Cardiac fibroblast (primary cell): ENCODE measurements at places on chromosomes 7 and 10.

- no peak for DNase-seq
Observed at GRCh38 chr7:70416986-70417655, 714.8 kb upstream of the GALNT17 start.

DNA sequence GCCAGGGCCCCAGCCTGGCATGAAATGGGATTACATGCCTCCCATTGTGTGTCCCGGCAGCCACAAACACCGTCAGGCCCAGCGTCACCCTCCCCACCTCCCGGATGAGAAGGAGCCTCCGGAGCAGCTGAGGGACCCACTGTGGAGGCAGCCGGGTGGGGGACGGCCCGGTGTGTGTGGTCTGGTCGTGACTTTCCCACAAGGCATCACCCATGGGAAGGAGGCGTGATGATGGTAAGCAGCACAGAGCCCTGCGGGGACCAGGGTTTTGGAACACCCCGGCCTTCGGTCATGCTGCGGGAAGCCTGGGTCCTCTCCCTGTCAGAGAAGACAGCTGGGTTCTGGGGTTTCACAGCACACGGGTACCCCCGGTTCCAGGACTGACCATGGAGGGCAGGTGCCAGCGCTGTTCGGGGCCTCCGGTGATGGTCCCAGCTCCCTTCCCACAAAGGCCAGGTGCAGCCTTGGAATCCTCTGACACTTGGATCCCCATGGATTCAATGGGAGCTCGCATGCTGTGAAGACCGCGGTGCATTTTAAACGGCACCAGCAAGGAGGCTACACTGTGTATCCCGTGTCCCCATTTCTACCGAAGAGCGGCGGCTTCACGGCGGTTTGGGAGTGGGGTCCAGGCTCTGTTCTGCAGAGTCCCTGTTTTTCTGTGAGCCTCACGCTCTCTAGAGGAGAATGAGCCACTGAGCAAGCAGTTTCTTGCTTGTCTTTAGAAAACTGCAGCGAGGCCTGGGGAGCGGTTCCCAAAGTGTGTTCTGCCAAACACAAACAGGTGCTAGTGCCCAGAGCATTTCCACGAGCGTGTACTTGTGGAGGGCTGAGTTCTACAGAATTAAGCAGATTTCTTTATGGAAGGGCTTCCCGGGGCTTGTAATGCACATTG, 336.0 kb downstream of the ADARB2 start:
- no peak for DNase-seq

GRCh38 chr10:31014161-31014875, 17.3 kb downstream of the ZNF438 start:
- no peak for DNase-seq

- DNase-seq = no peak
Observed at GRCh38 chr10:127385066-127385465, 164.0 kb upstream of the NPS start.

GRCh38 chr7:45646207-45646821, 72.1 kb downstream of the ADCY1 start:
- no peak for DNase-seq

GRCh38 chr10:3499120-3499519, 285.9 kb downstream of the KLF6 start:
- DNase-seq = peak; percentile 37

GRCh38 chr7:87885018-87885417, 8.7 kb downstream of the DBF4 start:
- no peak for DNase-seq

- DNase-seq = peak; percentile 8
Observed at GRCh38 chr7:38020121-38020785, 99.8 kb downstream of the EPDR1 start.

GRCh38 chr10:72079356-72079755, 9.0 kb downstream of the SPOCK2 start:
- DNase-seq = no peak

GRCh38 chr7:92333866-92334265, 88.1 kb downstream of the ANKIB1 start:
- no peak for DNase-seq

GRCh38 chr7:119943942-119944600, 328.9 kb upstream of the KCND2 start:
- DNase-seq = no peak

- DNase-seq = no peak
Observed at GRCh38 chr7:144384071-144384470, 19.4 kb downstream of the NOBOX start.

DNA sequence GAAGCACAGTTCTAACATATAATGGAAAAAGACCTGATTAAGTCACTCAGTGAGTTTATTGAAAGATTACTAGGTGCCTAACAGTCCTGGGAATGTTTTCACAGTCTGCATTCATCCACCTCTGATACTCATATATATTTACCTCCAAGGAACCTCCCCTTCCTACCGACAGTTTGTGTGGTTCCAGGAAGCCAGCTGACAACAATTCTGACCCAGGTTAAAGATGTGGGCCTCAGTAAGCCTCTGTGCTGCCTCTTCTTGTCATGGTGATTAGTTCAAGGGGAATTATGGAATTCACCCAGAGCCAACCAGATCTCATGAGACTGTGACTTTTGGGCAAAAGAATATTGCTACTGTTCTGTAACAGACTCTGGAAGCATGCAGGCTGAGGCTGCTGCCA, 186.8 kb downstream of the NXPH1 start:
- DNase-seq = no peak

- DNase-seq = no peak
Observed at GRCh38 chr7:40646717-40647116, 511.9 kb downstream of the SUGCT start.

DNA sequence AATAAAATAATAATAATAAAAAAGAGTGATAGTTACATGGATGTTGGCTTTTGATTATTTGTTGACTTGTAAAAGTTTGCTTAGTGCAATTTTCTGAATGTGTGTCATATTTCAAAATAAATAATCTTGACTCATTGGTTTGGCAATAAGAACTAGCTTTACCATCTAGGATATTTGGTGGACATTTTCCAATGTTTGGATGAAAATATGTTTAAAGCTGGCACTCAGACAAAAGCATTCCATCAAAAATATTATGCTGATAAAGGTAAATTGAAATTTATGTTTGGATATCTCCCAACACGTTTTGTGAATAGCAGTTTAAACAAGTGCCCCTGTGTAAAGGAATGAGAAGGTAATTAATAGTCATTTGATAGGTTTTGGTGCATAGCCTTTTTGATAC, 62.5 kb upstream of the KCNMA1 start:
- peak; percentile 19 for DNase-seq

DNA sequence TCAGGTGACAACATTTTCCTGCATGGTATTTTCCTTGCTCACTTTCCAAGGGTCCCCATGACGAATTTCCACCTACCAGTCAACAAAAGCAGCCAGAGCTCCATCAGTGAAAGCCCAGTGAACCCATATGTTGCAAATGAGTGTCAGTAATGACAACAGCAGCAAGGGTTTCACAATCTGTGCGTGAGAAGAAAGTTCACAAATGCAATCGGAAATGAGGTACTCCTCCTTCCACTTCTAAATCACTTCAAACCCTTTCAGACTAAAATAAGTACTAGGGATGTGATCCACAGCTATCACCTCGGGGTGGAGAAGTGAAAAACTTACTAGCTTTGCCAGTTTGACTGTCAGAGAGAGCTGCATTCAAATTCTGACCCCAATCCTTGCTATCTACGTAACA, 55.6 kb upstream of the BET1 start:
- peak; percentile 82 for DNase-seq

GRCh38 chr7:69599955-69600709, 1.9 kb downstream of the AUTS2 start:
- DNase-seq = no peak

- no peak for DNase-seq
Observed at GRCh38 chr7:94577357-94577756, 67.7 kb downstream of the CASD1 start.

GRCh38 chr7:157568770-157569584, 232.2 kb downstream of the DNAJB6 start:
- peak; percentile 46 for DNase-seq

- no peak for DNase-seq
Observed at GRCh38 chr7:122298131-122298530, 6.4 kb downstream of the FEZF1 start.

GRCh38 chr10:129771024-129771423, 193.1 kb downstream of the EBF3 start:
- no peak for DNase-seq

DNA sequence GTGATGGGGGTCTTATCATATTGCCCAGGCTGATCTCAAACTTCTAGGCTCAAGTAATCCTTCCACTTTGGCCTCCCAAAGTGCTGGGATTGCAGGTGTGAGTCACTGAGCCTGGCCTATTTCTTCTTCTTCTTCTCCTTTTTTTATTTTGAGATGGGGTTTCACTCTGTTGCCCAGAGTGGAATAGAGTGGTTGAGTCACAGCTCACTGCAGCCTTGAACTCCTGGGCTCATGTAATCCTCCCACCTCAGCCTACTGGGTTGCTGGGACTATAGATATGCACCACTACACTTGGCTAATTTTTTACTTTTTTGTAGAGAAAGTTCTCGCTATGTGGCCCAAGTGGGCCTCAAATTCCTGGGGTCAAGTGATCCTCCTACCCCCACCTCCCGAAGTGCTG, 124.3 kb downstream of the SKIDA1 start:
- no peak for DNase-seq

- no peak for DNase-seq
Observed at GRCh38 chr7:66815951-66816350, 75.4 kb downstream of the RABGEF1 start.

- peak; percentile 31 for DNase-seq
Observed at GRCh38 chr10:11533328-11533781, 78.1 kb downstream of the USP6NL start.

DNA sequence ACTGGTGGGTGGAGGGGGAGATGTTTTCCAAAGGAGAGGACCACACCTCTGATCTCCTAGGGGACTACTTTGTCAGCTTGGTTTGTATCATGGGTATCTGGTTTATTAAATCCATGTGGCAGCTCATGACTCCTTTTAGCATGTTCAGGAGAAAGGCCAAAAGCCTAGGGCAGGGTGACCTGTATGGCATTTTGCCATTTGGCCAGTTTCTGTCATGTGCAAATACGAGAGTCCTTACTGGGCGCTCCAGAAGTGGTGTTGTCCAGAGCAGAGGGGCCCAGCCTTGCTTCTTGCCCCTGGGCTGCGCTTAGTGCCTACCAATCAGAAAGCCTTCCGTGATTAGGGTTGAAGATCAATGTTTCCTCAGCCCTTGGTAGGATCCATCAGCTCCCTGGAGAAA, 31.0 kb downstream of the ADRA2A start:
- no peak for DNase-seq

- DNase-seq = no peak
Observed at GRCh38 chr10:95500097-95500496, 61.1 kb downstream of the SORBS1 start.

DNA sequence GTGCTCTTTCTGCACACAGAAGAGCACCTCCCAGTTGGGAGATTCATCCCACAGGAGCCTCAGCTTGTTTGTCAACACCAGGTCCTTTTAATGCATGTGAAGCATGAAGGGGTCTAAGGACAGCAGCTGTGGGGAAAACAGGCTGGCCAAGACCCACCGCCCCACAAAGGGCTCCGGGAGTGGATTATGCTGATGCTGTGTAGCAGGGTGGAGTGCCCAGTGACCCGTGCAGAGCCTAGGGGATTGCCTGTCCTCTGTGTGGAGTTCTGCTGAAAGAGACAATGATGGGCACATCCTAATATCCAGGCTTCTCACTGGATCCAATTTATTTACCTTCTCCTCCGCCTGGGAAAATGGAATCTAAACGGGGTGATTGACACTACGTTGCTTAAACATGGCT, 74.0 kb downstream of the PIP4K2A start:
- DNase-seq = no peak

GRCh38 chr7:98988641-98989040, 110.3 kb downstream of the TRRAP start:
- DNase-seq = no peak

DNA sequence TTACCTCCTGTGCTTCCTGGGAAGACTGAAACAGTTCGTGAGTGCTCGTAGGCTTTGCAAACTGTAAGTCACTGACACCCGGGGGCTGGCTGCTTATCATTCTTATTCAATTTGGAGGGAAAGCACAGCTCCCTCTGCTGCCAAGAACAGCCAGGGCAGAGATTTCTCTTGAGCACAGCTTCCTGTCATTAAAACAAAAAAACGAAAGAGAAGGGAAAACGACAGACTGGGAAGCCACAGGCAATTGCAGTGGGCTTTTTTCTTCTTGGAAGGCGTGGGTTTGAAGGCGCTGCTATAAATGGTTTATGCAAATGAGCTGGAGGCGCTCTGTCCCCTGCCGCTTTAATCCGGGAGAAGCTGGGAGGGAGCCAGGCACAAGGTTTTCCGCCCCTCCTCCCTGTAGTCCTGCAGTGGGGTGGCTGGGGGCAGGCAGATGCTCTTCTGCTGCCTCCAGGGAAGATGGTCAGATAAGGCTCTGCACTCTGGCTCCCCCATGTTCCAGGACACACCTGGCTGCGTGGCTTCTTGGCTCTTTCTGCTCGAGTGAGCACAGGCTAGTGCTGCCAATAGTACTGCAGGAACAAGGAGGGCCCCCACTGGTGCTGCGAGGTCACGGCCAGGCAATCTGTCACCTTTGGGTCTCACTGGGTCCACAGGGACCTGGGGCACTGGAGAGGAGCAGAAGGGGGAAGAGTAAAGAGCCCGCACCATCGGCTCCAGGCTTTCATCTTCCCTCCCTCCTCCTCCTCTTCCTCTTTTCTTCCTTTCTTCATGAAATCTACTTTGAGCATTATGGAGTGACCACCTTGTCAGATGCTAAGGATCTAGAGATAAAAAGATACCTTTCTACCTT, 49.5 kb downstream of the NEURL1 start:
- DNase-seq = peak; percentile 69

- peak; percentile 7 for DNase-seq
Observed at GRCh38 chr7:14806891-14807290, 95.7 kb downstream of the DGKB start.
